NCI-H2081 (cell line): ENCODE measurements at places on chromosomes 5 and 9.

DNA sequence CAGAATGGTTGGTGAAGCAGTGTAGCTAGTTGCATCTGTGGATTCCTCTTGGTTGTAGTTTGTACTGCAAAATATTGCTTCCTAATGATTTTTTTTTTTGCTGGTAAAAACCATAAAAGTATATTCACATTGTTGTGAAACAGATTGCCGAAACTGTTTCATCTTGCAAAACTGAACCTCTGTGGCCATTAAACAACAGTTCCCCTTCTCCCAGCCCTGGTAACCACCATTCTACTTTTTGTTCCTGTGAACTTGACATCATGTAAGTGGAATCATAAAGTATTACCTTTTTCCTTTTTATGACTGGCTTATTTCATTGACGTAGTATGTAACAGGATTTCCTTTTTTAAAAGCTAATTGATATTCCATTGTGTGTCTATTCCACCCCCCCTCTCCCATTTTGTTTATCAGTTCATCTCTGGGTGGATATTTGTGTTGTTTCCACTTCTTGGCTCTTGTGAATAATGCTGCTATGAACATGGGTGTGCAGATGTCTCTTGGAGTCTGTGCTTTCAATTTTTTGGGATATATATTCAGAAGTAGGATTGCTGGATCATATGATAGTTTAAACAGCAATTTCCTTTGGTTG is 11.8 kb downstream of the SUB1 start:
- no peak for DNase-seq

GRCh38 chr5:885529-885928 is 7.1 kb downstream of the BRD9 start:
- no peak for DNase-seq

DNA sequence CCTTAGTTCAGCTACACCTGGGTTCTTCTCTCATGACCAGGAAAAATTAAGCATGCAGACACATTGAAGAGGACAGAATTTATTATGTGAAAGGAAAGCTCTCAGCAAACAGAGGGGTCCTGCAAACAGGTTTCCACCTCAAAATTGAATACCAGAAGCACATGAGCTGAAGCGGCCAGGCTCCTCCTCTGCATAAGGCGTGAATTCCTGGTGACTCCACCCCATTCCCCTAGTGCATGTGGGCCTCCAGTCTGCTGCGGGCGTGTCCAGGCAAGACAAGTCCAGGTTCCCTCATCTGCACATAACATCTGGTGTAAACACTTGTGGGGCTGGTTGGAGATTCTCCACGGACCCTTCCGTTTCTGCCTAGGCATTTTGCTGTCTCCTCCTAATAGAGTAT is 1156.4 kb downstream of the FOXD4L5 start:
- DNase-seq, result no peak

DNA sequence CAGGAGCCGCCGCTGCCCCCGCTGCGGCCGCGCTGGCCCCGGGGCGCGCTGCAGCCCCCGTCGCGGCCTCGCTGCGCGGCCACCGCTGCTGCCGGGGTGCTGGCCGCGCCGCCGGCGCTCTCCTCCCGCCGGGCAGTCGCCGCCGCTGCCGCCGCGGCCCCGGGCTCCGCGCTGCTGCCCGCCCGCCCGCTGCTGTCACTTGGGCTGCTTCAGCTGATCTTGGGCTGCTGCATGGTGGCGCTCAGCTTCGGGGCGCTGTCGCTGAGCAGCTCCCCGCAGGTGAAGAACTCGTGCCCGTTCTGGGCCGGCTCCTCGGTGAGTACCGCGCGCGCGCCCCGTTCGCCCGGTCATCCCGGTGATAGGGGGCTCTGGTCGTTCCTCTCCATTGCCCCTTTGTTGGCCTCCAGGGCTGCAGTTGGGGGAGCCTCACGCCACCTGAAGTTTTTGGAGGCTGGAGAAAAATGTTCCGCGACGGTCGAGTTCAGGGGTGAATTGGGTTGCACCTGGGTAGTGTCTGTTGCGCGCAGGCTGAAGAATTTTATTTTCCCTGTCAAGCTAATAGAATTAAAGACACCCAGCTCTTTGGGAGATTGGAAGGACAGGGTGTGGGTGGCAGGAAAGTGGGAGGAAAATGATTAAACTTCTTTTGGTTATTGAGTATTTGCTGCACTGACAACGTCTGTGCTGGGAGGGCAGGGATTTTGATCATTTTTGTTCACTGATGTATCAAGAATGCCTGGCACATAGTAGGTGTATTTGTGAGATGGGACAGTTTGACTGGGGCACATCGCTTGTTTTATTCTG is 596 bp downstream of the ENTREP1 start:
- DNase-seq, result no peak

DNA sequence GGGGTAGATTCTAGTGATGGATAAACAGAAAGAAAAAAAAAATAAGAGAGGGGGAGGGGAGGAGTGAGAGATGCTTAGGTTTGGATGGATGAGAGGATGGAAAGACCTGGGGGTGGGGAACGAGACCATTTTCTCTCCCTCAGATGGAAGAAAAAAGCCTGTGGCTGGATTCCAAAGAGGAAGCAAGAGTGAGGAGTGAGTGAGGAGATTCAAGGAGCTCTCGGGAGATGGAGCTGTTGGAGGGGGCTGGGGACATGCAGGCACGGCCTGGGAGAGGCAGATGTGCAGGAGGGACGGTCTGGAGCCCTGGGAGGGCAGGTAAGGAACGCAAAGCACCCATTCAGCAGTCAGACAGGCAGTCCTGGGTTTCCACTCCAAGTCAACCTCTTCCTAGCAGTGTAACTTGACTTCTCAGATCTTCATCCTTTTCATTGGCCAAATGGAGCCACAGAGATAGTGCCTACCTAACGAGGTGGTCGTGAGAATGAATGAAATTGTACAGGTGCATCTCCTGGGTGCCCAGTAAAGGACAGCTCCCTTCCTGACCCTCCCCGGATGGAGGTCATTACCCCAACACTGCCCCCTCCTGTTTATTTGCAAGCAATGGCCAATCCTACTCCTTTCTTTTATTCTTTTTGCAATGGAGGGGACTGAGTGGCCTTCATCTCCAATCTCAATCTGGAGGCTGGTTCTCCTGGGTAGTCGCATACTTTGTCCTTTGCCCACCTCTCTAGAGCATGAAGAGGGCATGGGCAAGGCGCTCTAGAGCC is 52.2 kb downstream of the PCDH1 start:
- no peak for DNase-seq

DNA sequence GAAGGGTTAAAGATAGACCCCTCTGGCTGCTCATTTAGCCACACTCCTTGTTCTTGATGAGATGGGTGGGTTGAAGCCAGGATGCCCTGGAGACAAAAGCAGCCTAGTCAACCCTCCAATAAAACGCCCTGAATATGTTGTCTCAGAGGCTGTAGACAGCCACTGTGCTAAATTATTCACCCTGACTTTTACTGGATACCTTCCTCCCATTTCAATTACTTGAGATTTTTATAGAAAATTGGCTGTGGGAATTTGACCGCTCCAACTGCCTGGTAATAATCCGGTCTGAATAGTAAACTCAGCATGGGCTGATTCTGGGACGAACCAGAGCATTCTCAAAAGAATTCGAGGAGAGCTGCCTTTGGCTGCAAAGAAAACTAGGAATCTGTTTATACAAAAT is 104.2 kb downstream of the SNX18 start:
- no peak for DNase-seq

- no peak for DNase-seq
These were observed 164.4 kb downstream of the DAB2IP start for GRCh38 chr9:121815546-121816448.

DNA sequence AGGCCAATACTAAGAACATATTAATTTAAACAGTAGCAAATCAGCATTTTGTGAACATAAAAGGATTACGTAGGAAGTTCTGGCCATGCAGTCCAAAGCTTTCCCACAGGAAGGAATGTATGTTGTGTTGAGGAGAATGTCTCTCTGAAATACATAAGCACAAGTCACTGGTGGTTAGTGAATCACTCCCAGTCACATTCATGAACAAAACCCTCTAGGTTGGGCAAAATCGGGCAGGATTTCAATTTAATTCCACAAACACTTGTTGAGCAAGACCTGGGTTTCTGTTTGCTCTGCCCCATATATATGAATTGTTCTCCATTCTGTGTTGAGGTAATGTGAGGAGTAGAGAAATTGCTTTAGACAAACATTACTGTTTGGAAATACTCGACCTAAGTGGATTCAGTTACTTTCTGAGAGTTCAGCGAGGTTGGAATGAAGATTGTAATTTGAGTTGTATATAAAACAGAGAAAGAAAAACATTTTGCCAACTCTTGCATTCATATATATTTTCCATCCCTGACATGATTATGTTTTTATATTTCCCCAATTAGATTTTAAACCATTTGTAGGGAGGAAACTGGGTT is 127.6 kb upstream of the RPS23 start:
- DNase-seq, result no peak

DNA sequence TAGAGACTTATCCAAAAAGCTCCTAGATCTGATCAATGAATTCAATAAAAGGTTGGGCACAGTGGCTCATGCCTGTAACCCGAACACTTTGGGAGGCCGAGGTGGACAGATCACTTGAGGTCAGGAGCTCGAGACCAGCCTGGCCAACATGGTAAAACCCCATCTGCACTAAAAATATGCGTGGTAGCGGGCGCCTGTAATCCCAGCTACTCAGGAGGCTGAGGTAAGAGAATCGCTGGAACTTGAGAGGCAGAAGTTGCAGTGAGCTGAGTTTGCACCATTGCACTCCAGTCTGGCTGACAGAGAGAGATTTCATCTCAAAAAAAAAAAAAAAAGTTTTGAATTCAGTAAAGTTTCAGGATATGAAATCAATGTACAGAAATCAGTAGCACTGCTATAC is 20.0 kb downstream of the DCTN4 start:
- no peak for DNase-seq
